ENCODE measurements at places on chromosomes 7 and 10.

- no peak for DNase-seq
Observed at GRCh38 chr10:16602104-16602775, 80.6 kb upstream of the C1QL3 start.

GRCh38 chr10:48690791-48691660, 6.4 kb downstream of the WDFY4 start:
- DNase-seq = no peak

DNA sequence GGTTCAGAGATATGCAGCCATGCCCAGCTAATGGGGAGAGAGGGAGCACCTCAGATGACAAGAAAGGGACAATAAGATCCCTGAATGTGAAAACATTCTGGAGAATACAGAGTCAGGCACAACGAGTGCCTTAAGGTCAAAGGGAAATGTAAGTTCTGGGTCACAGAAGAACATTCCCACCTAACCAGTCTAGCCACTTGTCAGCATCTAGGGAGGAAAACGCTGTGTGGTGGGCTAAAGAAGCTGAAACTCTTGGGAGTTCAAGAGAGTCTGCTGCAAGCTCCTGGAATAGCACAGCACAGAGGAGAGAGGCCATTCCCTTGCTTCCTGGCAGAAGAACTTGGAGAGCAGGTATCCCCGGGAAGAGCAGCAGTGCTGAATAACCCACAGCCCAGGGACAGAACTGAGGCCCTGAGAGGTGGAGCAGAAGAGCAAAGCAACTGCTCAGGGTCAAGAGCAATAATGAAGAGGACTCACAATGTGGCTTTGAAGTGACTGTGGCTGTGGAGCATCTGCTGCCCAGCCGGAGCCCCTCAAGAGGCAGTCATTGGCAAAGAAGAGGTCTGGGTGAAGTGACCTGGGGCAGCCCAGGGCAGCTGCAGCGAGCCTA, 182.3 kb downstream of the NPSR1 start:
- no peak for DNase-seq

- no peak for DNase-seq
Observed at GRCh38 chr10:113278221-113278620, 274.6 kb upstream of the HABP2 start.
